Activated naive CD8-positive, alpha-beta T cell treated with anti-CD3 and anti-CD28 coated beads, Interleukin-2, amount 50 U/mL, for 16 hours (primary cell): ENCODE measurements at places on chromosomes 2 and 18.

DNA sequence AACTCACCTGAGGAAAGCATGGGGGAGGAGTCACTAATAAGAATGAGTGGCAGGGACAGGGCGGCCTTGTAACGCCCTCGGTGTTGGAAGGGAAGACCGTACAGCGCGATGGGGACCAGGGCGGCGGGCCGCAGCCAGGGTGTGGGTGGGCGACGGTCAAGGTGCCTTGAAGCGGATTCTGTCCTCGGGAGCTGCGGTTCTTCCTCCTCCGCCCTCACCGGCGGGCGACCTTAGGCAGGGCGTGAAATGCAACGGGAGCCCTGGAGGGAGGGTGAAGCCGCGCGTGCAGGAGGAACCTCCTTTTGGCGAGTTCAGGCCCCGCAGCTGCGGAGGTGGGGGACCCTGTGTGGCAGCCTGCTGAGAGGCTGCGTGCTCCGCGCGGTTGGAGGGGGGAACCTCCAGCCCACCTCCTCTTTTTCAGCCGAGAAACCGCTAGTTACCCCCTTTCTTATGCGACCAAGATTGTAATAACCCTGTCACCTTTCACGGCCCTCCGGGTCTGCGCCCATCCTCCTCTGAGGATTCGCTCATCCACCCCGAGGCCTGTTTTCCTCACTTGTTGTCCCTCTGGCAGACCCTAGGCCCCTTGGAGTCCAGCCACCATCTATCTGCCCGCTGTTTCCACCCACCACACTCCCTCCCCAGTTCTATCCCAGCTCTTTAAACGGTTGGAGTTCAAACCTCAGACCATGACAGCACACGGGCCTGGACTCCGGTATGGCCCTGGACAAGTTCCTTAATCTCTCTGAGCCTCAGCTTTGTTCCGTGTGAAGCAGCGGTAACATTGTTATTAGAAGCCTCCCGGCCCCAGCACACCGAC, 823 bp upstream of the RNU2-63P start:
- no peak for DNase-seq

- no peak for DNase-seq
These were observed 11.4 kb upstream of the NR4A2 start for GRCh38 chr2:156343940-156344301.

- peak; percentile 34 for DNase-seq
These were observed 39.9 kb downstream of the STK17B start for GRCh38 chr2:196131384-196131937.

- DNase-seq: no peak
These were observed 1.9 kb downstream of the MAP4K3 start for GRCh38 chr2:39435234-39435633.

DNA sequence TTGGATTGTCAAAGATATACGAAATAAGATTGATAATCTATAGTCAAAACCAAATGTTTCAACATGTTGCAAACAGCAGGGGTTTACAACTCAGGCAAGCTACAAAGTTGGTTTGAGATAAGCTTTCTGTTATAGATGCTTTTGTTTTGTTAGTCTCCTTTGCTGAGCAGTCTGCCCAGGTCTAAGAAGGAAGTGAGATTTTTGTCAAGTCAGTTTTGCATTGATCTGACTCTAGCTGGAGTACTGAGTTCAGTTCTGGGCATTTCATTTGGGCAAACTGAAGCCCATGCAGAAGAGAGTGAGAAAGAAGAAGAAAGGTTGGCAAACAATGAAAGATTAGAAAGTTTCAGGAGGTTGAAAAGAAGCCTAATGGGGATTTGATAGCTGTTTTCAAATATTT, 983.0 kb upstream of the SLC39A10 start:
- no peak for DNase-seq

DNA sequence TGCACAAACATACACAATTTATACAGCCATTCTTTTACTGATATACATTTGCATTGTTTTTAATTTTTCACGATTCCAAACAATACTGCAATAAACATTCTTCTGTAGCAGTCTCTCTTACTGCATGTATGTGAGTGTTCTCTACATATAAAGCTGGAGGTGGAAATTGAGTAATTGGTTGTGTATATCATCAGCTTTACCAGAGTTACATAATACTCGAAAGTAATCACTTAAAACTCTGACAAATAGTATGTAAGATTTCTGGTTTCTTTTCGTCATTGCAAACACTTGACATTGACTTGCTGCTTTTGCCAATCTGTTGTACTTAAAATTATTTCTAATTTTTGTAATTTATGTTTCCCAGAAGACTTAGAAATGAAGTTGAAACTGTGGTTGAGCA, 110.2 kb downstream of the TDRD15 start:
- no peak for DNase-seq

DNA sequence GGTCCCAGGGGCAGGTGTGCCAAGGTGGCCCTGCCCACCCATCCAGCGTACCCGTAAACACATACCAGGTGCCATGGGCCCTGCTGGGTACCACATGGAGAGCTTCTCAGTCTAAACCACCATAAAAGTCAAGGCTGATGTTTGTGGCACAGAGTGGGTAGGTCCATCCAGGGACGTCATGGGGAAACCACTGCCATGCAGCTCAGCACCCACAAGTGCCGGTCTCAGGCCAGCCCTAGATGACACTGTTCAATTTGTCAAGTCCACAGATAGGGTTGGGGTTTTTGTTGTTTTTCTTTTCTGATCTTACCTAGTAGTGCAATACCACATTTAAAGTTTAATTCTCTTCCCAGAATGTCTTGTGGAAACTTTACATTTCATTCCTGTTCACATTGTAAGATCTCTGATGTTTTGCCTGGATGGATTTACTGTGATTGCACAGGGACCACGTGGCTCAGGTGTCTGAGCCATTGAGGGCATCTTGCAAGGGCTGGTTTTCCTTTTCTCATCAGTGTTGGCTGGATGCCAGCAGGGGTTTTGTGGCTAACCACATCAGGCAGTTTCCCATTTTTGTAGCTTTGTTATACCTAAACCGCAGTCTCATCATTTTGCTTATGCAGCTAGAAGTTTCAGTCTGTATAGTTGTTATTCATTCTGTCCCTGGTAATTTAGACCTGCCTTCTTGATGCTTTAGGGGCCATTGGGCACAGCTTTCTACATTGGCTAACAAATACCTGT, 64.7 kb downstream of the STK25 start:
- peak; percentile 88 for DNase-seq

DNA sequence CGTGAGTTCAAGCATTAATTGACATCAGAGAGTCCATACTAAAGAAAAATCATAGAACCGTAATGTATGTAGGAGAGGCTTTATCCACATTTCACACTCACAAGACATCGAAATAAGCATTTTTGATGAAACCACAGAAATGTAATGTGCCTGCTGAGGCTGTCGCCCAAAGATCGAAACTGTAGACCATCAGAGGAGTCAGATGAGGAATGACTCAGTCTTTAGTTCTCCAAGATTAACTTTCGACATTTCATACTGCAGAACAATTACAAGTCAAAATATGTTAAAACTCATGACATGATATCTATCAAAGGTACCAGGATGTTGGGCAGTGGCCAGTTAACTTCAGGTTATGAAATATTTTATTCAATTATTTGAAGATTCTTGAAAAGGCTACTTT, 79.6 kb downstream of the RAB31 start:
- no peak for DNase-seq

GRCh38 chr2:63041592-63041991, 9.0 kb upstream of the OTX1 start:
- no peak for DNase-seq

DNA sequence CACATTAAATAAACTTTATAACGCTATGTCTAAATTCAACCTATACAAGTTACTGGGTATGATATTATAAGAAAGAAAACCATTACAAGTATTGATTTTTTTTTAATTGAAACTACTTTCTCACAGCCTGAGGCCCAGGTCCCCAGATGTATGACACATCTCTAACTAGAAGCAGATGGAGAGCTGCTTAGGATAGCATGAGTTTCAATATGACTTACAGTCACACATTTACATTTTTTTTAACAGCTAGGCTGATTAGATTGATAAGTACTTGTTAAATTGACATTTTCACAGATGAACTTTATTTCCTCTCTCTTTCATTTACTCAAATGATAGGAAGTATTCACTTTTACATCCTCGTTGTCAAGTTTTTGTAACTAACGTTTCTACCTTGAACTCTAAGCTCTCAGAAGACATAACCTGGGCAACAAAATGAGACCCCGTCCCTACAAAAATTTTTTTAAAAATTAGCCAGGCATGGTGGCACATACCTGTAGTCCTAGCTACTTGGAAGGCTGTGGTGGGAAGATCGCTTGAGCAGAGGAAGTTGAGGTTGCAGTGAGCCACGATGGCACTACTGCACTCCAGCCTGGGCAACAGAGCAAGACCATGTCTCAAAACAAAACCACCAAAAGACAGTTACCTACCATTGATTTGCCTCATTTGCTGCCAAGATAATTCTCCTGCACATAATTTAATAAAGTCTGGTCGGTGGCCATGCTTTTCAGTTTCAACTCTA, 52.4 kb downstream of the STK39 start:
- no peak for DNase-seq

GRCh38 chr2:198471291-198471690, 666.9 kb downstream of the PLCL1 start:
- no peak for DNase-seq

DNA sequence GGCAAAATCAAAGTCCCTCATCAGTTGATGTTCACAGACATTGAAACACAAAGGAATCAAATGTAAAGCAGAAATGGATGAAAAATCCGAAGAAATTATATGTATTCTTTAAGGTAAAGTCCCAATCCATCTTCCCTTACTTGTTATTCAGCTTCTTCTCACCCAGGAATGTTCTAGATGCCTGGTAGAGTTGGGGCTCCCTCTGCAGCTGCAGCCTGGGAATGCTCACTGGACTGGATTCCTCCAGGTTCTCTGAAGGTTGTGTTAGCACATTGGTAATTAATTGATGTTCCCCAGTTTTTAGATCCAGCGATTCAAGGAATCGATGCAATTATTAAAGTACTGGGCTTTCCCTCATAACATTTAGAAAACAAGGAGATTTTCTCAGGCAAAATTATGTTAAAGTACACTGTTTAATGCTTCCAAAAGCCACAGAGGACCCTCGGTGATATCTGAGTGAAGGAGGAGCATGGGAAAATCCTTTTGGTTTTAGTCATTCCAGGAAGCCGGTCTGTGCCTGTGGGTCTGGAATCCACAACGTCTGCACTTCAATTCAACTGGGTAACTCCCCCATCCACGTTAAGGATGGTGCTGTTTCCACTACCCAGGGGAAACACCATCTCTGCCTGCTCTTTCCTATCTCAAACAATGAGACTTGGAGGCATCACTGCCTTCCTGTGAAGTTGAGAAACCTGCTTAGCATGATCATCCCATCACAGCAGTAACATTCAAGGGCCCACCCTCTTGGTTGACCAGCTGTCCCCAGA, 22.0 kb downstream of the NTSR2 start:
- no peak for DNase-seq

DNA sequence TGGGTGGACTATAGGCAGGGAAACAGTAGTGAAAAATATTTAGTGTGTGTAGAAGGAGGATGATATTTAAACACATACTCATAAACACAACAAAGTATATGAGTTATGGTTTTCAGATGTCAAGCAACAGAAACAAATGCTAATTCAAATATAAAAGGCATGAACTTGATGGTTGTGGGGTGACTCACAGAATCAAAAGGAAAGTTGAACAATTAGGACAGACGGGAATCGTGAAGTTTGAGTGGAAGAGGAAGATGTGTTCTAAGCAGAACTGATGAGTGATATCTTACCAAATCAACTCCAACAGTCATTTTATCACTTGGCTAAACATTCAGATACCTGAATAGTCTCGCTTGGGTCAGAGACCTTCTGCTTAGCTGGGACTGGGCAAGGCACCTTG, 53.6 kb upstream of the ITGA6 start:
- DNase-seq: no peak

DNA sequence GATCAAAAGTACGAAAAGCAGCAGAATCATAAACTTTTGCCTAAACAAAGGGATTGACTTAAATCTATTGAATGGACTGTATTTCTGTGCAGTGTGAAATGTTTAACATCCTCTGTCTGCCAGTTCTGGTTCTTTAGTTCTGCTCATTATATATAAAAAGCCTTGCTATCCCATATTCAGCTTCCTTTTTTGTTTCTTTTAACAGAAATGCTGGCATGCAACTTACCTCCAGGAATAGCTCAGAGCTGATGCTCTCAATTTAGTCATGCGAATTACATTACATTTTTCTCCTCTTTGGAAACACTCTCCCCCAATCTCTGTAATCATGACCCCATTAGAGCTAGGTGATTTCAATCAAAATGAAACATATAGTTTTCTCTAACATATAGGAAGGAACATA, 73.6 kb downstream of the SPHKAP start:
- no peak for DNase-seq
